ENCODE measurements at places on chromosomes 3 and 15. TPM values are rescaled to one million over a fixed set of nuclear protein-coding genes. Genes with fewer than 3 reads are reported as not detected.

Gene PSMA4
- 510 TPM for total RNA-seq

DNA sequence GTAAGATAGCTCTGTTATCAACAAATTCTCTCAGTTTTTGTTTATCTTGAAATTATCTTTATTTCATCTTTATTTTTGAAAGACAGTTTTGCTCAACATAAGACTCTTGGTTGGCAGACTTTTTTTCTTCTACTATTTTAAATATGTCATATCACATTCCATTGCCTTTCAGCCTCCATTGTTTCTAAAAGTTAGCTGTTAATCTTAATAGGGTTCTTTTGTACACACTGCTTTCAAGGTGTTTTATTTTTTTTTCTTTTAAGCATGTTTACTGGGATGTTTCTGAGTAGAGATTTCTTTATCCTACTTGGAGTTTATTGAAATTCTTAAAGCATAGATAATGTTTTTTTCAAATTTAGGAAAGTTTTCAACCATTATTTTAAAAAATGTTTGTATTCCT lies 294.6 kb downstream of the STXBP5L start:
- no peak for DNase-seq

DNA sequence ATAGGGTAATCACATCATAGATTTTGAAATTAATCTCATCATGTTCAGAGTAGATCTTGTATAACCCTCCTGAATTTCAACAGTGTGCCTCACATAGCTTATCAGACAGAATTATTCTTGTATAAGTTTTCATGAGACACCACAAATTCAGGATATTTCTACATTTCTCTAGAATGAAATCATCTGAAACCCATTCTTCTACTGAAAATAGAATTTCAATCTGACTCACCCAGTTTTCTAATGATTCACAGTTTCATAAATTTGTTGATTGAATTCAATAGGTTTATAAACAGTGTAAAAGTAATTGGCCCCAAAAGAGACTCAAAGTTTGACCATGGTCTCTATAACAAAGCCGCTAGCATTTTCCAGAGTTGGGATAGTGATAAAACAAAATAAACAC lies 1082.6 kb upstream of the EPHA6 start:
- DNase-seq: peak; percentile 2

DNA sequence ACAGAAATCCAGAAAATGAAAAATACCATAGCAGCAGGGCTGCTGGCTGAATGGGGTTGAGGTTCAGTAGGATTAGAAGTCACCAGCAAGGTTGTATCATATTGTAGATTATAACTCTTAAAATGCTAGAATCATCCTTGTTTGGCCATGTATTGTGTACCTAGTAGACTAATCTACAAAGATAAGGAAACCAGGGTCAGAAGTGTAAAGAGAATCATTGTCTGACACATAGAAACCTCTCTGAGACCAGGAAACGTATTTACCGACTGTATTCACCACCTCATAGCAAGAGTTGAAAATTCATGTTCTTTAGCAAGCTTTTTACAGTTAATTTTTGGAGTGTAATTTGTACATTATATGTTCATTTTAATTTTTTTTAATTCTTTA lies 168.8 kb downstream of the ECT2 start:
- DNase-seq: no peak

Gene FAM219B
- total RNA-seq: 27.5 TPM

- DNase-seq: no peak
These were observed 243.9 kb upstream of the UMPS start for GRCh38 chr3:124486324-124486723.

DNA sequence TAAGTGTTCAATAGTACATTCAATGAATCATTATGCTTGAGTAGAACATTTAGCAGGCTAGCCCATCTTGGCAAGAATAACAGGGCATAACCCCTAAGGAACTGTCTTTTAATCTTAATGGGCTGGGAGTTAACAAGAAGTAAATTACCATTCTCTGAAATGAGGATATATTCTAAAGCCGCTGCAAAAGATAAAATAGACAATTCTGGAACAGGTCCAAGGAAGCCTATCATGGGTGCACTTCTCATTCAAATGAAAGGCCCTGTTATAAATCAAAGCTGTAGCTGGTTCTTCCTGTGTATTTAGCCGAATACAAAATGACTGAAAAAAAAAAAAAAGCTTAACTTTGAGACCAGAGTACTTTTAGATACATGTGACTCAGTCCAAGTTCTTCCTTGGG lies 15.6 kb downstream of the MTHFS start:
- DNase-seq: no peak

DNA sequence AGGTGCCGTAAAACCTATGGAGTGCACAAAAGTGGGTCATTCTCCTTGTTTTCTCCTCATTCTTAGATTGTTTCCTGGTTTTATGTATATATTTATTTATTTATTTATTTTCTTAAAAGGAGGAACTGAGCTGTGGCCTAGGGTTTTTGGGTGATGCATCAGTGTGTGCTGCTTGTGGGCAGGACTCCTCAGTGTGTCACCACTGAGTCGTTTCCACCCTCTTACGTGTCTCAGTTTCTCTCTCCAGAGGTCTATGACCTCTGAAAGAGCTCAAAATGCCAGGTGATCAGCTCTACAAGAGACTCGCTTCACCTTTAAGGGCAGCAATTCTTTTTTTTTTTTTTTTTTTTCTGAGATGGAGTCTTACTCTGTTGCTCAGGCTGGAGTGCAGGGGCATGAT lies 72.9 kb downstream of the CD200 start:
- peak; percentile 47 for DNase-seq

GRCh38 chr15:99315636-99316035 lies 64.4 kb downstream of the LRRC28 start:
- no peak for DNase-seq

- no peak for DNase-seq
These were observed 70.5 kb upstream of the SLC4A7 start for GRCh38 chr3:27554706-27555105.

Gene OXTR
- total RNA-seq: 68.4 TPM

DNA sequence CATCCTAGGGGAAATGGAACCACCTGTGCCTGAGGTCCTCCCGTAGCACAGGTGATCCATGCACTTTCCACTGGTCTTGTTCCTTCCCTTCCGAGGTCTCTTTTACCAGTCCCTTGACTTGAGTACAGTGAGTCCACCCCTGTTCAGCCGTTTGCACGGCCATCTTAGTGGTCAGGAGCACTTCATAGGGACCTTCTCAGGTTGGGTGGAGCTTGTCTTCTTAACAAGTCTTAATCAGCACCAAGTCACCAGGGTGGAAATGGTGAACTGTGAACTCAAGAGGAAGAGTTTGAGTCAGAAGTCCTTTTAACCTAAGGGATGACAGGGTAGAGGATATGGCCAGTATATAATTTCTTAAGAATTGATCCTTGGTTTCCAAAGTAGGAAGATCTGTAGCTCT lies 21.4 kb downstream of the ARL8B start:
- no peak for DNase-seq

DNA sequence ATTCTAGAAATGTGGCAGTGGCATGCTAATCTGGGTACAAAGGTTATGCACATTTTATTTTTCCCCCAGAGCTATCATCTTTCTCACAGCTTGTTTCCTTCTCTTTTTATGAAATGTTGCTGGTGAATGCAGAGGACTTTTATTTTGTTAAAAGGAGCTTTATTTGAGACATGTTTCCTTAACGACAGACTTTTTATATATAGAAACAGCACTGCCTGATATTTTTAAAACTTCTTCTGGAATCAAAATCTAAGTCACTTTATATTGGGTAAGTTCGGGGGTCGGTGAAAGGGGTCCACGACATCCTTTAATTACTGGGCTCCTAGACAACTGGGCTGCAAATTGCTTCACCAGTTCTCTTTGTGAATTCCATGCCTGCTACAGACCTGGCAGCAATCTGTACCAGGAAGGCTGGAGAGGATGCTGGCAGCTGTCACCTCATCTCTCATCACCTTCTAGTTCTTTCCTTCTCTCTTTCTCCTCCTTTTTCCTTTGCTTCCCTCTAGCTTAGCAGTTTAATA lies 464.7 kb downstream of the PDCD6IP start:
- DNase-seq: no peak

Gene ECE2
- not detected for total RNA-seq

Gene CMTM6
- total RNA-seq: 115 TPM

- peak; percentile 83 for DNase-seq
These were observed 404.6 kb upstream of the C2CD4B start for GRCh38 chr15:62569460-62570404.

Gene GRAMD2A
- total RNA-seq: 0.44 TPM

Gene CXCR6
- not detected for total RNA-seq

Gene BCHE
- total RNA-seq: 8.0 TPM

Gene EFCC1
- not detected for total RNA-seq

DNA sequence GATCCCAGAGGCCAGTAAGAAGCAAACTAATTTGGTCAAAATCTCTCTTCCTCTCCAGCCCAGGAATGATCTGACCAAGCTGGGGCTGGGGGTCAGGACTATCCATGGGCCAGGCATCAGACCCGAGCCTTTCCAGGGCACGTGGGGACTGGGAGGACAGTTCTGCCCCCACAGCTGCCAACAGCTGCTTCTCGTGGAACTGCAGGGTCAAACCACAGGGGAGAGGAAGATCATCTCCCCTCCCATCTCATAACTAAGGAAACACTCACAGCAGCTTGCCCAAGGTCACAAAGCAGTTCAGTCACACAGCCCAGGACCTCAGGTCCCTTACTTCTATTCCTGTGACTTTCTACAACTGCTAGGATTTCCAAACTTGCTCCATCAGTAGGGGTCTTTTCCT lies 47.1 kb downstream of the DAPK2 start:
- DNase-seq: no peak

- no peak for DNase-seq
These were observed 27.0 kb downstream of the NSMCE3 start for GRCh38 chr15:29242456-29243242.

Gene IGSF10
- 4.3 TPM for total RNA-seq

DNA sequence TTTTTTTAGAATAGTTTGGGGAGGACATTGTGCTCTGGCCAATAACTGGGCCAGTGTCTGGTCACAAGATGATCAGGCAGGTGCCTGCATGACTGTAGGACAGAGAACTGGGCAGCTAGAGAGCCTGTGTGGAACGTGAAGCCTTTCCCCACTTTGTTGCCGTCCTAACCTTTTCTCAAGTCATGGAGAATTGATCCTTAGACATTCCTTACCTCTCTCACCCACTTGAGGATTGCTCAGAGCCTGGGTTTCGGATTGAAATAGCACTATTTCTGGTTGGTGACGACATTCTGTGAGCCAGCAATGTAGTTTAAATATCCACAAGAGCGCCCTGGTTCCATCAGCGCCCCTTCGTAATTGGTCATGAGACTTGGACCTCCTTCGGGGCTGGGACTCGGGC lies 138.4 kb downstream of the IGF1R start:
- no peak for DNase-seq

Gene CKMT1B
- not detected for total RNA-seq

Gene CPEB1
- total RNA-seq: 9.4 TPM

- peak; percentile 48 for DNase-seq
These were observed 235.7 kb downstream of the SATB1 start for GRCh38 chr3:18189282-18190050.

Gene SLCO2A1
- 0.47 TPM for total RNA-seq

Gene FBXO45
- 26.6 TPM for total RNA-seq

DNA sequence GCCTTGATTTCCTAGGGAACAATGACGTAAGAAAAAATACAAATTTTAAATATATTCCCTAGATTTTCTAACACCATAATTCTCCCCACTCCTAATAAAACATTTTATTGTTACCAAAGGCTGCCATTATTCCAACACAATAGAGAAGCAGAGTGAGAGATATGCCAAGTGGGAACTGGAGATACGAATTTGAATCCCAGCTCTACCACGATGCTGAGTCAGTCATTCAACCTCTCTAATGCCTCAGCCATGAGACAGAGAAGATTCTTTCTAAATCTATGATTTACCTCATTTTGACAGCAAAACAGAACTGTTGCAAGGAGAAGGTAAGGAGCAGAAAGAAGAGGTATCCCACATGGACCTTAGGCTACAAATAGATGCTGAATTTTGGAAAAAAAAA lies 112.5 kb downstream of the IGF2BP2 start:
- DNase-seq: peak; percentile 36
